AG04450 (cell line): ENCODE measurements at places on chromosomes 4 and X.

GRCh38 chr4:5753766-5754528 is 42.9 kb downstream of the EVC start:
- DNase-seq: peak; percentile 76

GRCh38 chr4:83118869-83119268 is 4.3 kb upstream of the PLAC8 start:
- no peak for DNase-seq

- DNase-seq: no peak
Observed at GRCh38 chrX:155262970-155263754, 1.1 kb downstream of the RAB39B start.

DNA sequence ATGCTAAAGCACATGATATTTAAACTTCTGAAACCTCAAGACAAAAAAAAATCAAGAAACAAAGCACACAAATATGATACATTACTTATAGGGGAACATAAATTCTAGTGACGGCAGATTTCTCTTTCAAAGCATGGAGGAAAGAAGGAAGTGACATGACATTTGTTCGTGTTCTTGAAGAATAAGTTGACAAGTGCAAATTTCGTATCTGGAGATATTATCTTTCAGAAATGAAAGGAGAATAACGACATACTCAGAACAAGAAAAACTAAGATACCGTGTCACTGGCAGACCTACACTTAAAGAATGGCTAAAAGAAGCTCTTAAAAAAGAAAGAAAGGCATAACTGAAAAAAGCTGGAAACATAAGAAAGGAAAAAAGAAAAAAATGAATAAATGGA is 16.6 kb downstream of the CENPVL2 start:
- no peak for DNase-seq

DNA sequence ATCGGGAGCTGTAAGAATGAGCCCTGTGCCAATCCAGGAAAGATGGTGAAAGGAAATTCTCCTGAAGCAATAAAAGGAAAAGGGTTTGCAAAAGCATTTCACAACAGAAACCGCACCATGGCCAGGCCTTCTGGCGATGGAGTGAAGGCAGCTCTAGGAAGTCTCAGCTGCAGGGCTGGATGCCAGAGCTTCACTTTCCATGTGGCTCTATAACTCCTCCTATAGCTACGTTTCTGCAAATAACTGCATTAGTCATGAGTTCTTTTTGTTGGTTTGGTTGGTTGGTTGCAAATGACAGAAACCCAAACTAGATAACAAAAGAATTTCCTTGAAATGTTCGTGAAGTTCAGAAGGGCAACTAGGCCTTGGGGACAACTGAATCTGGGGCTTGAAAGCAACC is 84.6 kb downstream of the RELL1 start:
- DNase-seq: peak; percentile 10

GRCh38 chrX:23732704-23733103 is 10.4 kb downstream of the ACOT9 start:
- DNase-seq: no peak

GRCh38 chr4:152283801-152284470 is 252.0 kb downstream of the FBXW7 start:
- DNase-seq: no peak

GRCh38 chr4:169571435-169571834 is 40.9 kb downstream of the NEK1 start:
- no peak for DNase-seq

DNA sequence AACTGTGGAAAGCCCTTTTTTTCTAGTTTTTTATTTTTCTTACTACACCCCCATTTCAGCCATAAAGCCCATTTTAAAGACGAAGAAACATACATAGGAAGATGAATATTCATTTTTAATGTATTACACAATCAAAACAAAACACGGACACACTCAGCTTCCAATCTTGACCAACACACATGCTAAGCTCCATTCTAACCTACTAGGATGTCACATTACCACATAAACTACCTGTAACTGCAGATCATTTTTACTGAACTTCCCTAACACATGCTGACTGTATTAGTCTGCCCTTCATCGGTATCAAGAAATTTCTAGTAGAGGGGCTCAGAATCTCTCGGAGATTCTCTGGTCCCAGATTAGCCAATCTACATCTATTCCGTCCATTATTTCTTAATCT is 1.8 kb downstream of the CCNI start:
- no peak for DNase-seq

DNA sequence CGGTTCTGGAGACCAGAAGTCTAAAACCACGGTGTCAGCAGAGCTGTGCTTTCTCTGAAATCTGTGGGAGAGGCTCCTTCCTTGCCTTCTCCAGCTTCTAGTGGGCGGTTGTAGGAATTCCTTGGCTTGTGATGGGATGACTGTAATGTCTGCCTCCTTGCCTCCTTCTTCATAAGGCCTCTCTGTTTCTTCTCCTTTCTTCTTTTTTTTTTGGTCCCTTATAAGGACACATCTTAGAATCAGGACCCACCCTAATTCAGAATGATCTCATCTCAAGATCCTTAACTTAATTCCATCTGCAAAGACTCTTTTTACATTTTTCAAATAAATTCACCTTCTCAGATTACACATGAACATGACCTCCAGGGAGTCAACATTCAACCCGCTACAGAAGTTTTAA is 186.9 kb downstream of the STK32B start:
- DNase-seq: no peak

DNA sequence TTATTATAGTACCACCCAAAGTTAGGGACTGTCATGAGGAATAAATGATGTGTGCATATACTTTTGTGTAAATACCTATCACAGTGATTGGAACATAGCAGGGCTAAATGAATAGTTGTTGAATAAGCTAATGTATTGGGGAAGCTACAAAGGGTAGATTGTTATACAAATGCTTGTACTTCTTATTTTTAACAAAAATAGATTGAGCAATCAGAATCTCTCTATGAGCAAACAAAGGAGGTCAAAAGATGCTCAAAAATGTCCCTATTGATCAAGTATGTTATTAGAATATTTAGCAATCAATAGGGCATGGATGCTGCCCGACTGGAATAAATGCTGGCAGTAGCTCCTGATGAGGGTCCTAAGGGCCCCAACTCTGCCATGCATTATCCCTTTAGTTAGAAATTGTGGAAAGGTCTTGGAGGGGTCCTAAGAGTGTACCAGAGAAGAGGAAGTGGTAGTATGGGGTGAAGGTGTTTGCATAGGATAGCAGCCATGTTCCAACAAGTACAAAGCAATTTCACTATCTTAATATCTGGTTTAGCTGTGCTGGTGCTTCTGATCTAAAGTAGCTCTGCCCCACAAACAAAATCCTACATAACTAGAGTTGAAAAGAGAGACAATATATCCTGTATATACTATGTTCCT is 33.1 kb upstream of the TAPT1 start:
- DNase-seq: no peak
